IMR-90 (cell line): ENCODE measurements at places on chromosomes 11 and 22. TPM values are rescaled to one million over a fixed set of nuclear protein-coding genes. Genes with fewer than 3 reads are reported as not detected.

- no peak for DNase-seq
Observed at GRCh38 chr11:15178214-15178613, 63.5 kb downstream of the INSC start.

GRCh38 chr11:66478729-66479393 is 1.4 kb upstream of the DPP3 start:
- DNase-seq, result no peak

- no peak for DNase-seq
Observed at GRCh38 chr11:121414141-121414913, 37.8 kb upstream of the SORL1 start.

DNA sequence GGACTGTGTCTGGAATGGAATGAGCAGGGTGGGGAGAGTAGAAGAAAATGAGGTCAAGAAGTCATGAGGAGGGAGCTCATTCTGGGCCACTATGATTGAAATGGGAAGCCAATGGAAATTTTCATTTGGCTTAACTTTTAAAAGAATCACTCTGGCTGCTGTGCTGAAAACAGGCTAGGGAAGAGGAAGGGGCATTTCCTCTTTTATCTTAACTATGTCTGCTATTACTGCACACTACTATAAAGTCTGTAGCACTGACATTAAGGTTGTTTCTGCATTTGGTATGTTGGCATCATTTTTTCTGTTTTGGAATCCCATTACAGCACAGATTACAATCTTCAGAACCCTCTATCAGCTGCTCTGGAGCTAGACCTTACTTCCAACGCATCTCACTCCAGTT is 8.2 kb downstream of the PATL1 start:
- no peak for DNase-seq

DNA sequence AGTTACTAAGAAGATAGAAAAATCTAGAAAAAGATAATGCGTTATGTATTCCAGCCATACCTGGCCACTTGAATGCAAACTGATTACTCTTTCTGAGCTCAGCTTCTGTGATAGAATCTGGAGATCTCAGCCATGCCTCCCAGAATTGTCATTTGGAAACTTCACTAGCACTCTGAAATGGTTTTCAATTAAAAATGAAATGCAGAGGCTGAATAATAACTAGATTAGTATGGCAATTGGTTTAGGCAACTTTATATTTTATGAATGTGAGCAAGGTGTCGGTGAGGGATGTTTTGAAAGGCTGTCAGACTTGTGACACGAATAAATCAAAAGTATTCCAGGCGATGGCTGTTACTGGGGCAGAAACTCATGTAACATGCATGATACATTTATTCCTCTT is 128.8 kb upstream of the SORL1-AS1 start:
- no peak for DNase-seq

DNA sequence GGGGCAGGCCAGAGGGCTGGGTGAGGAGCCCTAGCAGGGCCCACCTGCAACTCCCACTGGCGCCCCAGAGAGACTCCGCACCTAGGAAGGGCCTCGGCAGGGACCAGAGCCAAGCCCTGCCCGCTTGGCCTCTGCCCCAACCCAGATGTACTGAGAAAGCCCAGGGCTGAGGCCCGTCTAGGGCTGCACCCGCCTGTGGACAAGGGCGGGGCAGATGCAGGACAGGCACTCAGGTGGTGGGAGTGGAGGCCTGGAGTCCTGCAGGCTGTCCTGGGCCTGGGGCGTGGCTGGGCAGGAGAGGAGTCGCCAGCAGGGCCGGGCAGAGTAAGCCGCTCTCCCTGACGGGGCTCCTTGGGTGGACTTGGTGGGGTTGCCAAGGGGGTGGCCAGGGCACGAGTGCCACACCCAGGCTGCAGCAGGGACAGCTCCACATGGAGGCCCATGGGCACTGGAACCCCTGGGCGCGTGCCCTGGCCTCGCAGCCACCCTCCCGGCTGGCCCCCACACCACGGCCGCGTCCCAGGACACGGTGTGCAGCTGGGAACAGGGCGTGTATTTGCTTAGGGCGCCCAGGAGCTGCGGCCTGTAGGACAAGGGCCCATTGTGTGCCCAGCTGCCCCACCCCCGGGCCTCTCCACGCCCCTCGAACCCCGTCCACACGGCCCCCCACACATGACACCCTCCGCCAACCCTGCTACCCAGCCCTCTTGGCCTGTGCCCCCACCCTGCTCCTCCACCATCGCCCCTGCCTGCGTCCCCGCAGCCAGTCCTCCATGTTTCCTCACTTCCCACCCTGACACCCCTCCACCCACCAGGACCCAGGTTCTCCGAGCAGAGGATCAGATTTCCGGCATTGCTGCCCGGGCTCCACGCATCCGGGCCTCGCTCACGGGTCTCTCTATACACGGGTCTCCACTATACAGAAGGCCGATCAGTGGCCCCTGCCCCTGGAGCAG is 11.3 kb upstream of the PIM3 start:
- no peak for DNase-seq

DNA sequence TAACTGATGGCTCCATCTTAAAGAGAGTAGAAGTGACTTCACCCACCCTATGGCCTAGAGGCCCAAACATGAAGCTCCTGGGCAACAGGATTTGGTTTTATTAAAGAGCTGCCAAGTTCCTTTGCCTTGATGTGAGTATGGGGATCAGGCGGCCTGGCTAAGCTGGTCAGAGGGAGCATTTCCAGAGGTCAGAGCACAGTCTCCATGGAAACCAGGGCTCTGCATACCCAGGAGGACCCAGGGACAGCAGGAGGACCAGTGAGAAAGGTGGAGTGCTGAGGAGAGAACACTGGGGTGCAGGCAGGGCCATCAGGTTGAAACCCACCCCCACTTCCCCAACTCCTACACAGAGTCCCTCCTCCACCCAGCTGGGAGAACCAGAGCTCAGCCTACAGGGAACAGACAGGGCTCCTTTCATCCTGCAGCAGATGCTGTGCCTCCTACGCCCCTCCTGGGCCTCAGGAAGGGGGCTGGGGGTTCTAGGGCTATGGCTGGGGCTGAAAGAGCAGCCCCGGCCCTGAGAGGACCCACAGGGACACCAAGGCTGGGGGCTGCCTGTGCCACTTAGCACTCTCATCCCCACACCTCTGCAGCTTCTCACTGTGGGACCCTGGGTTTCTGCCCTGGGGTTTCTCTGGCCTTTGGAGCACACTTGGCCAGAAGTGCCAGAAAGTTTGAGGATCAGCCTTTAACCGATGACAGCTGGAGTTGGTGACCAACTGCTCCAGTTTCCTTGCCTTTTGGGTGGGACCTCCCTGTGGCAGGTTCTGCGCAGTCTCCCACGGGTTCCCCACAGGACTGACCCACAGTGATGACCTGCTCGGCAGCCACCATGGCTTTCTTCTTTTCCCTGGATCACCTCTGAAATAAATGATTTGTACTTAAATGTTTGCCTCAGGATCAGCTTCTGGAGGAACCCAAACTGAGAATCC is 13.8 kb upstream of the P2RY6 start:
- no peak for DNase-seq

DNA sequence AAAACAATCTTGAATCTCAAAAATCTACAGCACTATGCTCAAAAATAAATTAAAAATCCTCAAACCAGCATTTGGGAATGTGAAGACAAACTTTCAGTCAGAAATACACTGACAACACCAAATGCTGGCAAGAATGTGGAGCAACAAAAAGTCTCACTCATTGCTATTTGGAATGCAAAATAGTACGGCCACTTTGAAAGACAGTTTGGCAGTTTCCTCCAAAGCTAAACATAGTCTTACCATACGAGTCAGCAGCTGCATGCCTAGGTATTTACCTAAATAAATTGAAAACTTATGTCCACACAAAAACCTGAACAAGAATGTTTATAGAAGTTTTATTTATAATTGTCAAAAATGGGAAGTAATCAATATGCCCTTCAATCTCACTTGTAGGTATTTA is 904.2 kb upstream of the LRRC4C start:
- no peak for DNase-seq

- no peak for DNase-seq
Observed at GRCh38 chr11:121478226-121478894, 25.6 kb upstream of the SORL1-AS1 start.

GRCh38 chr11:12963051-12963450 is 46.1 kb upstream of the RASSF10 start:
- no peak for DNase-seq

MRGPRE gene
- total RNA-seq, result not detected in 2 replicates

RFPL1 gene
- not detected in 2 replicates for total RNA-seq

CSF2RB gene
- total RNA-seq, result not detected in 2 replicates

KRTAP5-8 gene
- total RNA-seq, result not detected in 2 replicates
